ENCODE measurements at places on chromosomes 12 and 14.
A peak's percentile ranks its signal among the peaks of the same experiment; 100 is the strongest.

DNA sequence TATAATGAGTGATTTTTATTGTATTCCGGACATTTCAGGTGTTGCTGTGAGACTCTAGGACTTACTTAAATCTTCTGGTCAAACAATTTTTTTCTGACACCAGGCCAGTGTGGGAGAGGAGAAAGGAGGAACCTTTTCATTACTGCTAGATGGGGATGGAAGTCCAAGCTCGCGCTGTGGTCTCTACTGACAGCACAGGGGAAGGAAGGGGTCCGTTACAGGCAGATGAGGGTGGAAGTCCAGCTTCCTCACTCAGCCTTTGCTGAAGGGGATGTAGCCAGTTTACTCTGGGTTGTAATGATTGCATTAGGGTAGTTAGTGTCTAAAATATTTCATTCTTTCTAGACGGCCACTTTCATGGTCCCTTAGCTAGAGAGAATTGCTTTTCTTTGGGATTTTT is 26.3 kb upstream of the ST8SIA1 start:
- DNase-seq: no peak

GRCh38 chr14:104697317-104697703 is 7.9 kb downstream of the INF2 start:
- DNase-seq: no peak

DNA sequence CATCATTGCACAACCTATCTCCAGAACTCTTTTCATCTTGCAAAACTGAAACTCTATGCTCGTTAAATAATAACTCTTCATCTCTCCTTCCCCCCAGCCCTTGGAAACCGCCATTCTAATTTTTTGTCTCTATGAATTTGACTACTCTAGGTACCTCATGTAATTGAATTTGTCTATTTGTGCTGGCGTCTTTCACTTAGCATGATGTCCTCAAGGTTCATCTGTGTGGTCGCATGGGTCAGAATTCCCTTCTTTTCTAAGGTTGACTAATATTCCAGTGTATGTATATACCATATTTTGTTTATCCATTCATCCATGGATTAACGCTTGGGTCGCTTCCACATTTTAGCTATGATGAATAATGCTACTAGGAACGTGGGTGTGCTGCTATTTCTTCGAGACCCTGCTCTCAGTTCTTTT is 80.1 kb downstream of the PLXNC1 start:
- DNase-seq: no peak

DNA sequence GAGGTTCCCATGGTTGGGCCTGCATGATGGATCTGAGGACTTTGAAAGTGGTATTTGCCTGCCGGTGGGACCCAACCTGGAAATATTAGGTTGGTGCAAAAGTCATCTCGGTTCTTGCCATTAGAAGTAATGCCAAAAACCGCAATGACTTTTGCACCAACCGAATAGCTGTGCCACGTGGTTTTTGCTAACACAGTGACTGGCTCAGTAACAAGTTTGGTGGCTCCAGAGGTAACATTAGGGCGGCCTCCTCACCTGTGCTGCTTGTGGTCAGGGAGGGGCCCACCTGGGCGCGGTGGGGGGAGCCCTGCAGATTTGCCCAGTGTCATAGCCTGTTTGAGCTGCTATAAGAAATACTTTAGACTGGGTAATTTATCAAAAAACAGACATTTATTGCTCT is 1.8 kb downstream of the BDKRB2 start:
- DNase-seq: no peak

GRCh38 chr12:99066726-99067125 is 421.6 kb downstream of the APAF1 start:
- DNase-seq: no peak

GRCh38 chr12:124369827-124370378 is 75.0 kb downstream of the RFLNA start:
- DNase-seq: no peak

- DNase-seq: no peak
These were observed 47.4 kb downstream of the CALM1 start for GRCh38 chr14:90444077-90444696.

DNA sequence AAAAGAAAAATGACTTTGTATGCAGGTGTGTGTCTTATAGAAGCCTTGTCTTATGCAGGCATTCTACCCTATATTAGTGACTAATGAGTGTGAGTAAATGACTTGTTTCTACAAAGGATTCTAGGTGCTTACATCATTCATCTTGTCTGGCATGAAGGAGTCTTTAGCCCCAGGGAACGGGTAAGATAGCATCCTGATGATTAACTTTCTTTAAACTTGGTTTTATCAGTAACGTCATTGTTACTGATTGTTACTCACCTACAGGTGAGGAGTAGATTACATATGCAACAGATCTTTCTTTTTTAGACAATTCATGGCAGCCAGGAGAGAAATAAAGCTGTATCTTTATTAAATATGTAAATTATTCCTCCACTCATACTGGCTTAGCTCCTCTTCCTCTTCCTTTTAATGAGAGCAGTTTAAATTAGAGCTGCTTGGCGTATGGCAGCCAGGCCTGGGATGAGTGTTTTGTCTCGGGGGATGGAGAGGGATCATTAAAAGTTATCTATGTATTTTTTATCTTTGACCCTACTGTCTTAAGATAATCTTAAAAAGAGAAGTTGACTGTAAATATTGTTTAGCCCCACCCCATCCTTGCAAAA is 57.2 kb upstream of the ATP2A2 start:
- DNase-seq: no peak

DNA sequence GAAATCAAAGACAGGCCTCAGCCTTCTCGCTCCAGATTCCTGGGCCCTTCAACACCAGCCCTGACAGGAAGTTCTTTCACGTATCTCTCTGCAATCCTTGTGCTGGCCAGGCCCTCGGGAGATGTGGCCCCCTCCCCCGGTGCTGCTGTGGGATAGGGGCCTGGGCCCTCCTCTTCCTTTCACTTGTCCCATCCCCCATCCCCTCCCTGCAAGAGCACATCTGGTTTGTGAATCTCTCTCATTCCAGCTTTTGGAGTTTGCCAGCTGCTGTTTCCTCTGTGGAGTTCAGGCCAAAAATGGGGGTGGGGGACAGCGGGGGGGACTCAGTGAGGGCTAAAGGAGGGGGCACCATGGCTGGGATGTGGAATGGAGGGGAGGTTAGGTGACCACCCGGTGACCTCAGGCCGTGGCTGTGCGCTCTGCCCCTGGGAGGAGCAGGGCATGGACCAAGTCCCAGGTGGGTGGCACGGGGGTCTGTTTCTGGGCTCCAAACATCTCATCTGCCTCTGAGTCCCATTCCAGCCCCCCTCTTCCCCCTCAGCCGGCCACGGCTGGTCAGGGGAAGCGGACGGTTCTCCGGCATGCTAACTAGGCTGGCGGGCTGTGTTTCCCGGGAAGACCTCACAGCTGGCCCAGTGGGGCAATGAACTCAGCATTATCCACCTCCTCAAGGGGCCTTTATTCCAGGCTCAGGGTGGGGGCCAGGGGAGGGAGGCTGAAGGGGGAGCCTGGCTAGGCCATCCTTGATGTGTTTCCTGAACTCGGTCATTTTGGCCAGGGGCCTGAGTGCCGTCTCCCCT is 7.4 kb downstream of the LRP1 start:
- DNase-seq: no peak

GRCh38 chr12:113002155-113002554 is 23.8 kb downstream of the OAS2 start:
- no peak for DNase-seq

- DNase-seq: no peak
These were observed 653.5 kb downstream of the TRHDE start for GRCh38 chr12:72925716-72926115.

DNA sequence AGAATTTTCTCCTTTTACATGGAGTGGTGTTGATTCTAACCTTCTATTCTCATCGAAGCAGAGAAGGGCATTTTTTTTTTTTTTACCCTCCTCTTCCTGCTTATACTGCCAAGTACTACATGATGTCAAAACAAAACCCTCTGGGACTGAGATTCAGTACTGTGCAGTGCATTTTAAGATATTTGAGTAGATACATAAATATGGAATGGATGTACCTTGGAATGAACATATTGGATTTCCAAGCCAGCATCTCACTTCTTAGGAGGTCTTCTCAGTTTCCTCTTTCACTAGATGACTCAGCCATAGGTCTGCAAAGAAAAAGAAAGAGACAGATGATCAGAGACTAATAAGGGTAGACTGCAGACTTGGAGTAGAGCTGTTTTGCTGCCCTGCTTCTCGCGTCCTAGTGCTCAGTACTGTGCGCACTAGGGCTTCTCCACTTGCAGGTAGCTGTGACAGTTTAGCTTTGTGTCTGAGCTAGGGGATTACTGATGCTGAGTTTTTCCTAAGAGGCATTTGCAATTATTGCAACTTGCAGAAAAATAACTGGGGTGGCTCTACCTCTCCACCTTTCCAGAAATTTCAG is 20.4 kb downstream of the TPH2 start:
- DNase-seq: no peak

- DNase-seq: no peak
These were observed 735 bp upstream of the OTX2 start for GRCh38 chr14:56810836-56811592.

DNA sequence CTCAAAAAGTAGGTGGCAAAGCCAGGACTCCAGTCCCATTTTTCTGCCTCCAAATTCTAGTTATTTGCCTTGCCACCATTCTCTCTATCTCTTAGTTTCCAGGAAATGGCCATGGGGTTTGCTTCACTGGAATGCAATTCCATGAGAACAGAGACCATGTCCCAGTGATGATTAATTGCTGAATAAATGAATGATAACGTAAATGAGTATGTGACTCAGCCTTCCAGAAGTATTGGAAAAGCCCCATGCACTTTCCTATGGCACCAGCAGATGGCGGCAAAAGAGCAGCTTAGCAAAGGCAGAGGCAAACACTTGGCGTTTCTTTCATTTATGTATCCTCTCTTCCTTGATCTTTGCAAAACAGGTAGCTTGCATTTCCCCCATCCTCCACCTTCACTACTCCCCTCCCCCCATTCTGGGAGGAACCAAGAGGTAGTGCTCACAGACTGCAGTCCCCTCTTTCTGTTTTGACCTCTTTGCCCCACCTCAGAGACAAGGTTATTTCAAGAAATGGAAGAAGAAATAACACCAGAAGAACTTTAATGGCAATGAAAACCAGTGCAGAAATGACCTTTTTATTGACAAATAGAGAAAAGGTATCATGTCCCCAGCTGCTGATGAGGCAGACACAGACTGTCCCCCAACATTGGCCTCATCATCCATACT is 21.3 kb downstream of the TBX3 start:
- DNase-seq: peak; percentile 45

DNA sequence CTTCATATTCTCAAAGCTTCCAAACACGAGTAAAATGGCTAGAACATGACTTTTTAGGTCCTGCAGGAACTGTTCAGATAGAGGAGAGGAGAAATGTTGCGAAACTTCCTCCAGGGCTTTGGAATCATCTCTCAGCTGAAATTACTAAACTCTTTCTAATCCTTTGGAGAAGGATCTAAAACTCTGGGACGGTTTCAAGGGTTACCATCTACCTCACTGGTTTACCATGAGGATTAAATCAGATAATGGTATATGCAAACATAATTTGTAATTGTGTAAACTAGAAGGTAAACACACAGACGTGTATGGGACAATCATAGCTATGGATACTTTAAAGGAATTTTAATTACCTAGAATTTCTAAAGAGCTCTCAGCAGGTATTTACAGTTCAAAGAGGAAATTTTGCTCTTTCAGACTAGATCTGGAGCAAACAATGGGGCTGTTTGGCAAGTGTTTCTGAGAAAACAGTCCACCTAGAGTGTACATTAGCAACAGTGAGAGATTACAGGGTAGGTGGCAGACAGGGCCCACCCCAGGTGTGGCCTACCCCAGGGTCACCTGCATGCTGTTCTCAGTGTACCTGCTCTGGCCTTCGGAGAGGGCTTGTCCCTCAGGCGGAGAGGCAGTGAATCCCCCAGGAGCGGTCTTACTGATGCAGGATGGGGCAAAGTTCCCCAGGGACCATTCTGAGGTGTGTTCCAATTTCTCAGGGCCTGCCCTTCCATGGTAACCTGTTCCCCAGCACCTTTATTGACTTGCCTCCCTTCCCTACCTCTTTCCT is 124.7 kb upstream of the MAX start:
- DNase-seq: no peak

DNA sequence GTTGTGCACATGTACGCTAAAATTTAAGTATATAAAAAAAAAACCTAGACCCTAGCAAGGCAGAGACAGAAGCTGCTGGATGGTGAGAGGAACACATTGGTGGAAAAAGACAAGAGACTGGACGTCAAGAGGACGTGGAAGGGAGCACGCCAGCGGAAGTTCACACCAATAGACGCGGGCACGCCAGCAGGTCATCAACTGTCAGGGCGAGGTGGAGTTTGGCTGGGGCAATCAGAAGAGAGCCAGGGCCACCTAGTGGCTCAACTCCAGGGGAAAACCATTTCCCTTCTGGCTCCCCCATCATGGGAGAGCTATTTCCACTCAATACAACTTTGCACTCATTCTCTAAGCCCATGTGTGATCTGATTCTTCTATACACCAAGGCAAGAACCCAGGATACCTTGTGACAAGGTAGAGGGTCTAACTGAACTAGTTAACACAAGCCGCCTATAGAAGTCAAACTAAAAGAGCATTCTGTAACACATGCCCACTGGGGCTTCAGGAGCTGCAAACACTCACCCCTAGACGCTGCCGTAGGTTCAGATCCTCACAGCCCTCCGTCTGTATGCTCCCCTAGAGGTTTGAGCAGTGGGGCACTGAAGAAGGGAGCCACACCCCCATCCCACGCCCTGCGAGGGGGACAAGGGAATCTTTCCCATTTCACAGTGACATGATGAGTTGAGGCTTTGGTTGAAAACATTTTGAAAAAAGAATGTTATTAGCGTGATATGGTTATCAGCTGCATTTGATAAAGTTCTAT is 702.7 kb downstream of the TMTC2 start:
- no peak for DNase-seq

GRCh38 chr14:34051966-34052657 is 101.2 kb upstream of the EGLN3 start:
- no peak for DNase-seq

DNA sequence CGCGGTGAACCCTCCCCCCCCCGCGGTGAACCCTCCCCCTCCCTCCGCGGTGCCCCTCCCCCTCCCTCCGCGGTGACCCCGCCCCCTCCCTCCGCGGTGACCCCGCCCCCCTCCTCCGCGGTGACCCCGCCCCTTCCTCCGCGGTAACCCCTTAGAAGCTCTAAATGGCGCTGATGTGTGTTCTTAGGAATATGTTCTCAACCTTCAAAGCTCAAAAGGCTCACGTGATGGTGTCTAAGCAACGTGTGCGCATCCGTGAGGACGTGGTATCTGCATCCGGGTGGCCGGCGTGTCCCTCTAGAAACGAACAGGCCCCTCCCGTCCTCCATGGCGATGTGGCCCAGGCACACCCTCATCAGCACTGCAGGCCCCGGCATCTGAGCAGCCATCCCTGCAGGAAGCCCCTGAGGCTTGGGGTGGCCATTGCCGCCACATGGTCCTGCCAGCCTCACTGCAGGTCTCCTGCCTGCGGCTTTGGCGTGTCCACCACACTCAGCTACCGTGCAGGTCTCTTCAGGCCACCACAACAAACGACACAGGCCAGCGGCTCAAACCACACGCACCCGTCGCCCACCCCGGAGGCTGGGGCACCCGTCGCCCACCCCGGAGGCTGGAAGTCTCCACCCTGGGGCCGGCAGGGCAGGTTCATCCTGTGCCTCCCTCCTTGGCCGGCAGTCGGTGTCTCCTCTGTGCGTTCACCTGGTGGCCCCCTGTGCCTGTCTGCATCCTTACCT is 14.5 kb upstream of the FBRSL1 start:
- DNase-seq: no peak

- DNase-seq: no peak
These were observed 22.2 kb upstream of the ABCD4 start for GRCh38 chr14:74324931-74325361.
